ENCODE measurements at places on chromosomes 3 and 15.

DNA sequence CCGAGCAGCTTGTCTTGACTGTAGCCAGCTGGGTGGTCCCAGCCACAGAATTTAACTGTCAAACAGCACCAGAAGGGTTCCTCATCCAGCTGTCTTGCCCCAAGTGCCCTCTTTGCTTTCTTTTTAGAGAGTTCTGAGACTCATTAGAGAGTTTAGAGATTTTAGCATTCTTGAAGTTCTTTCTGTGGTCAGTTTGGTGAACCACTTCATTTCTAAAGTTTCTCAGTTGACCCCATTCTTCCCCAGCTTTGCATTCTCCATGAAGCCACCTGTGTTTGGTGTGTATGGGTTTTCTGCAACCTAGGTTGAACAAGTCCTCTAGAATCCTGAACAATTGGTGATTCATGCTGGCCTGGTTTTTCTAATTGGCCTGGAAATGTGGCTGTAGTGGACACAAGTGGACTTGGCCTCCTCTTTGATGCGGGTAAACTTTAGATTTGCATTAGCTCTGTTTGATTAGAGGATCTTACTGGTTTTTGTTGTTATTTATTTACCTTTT lies 33.7 kb downstream of the FLNB start:
- no peak for DNase-seq

DNA sequence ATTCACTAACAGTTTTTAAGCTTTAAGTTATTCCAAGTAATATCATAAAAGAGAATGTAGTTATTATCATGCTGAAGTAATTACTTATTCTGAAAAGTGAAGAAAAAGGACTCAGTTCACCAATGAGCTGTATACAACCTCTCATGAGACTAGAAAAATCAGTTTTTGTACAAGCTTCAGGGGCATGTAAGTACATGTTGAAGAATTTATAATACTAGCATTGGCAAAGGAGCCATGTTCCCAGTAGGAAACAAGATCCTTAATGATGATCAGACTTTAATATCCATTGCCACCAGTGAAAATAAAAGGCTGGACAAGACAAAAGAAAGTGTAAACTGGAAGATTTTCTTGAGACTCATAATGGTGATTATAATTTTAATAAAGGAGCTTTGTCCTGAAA lies 532.8 kb downstream of the PLOD2 start:
- no peak for DNase-seq

GRCh38 chr3:123432832-123433523 lies 15.9 kb downstream of the ADCY5 start:
- DNase-seq = no peak

GRCh38 chr3:32303399-32303747 lies 64.9 kb downstream of the CMTM8 start:
- no peak for DNase-seq

DNA sequence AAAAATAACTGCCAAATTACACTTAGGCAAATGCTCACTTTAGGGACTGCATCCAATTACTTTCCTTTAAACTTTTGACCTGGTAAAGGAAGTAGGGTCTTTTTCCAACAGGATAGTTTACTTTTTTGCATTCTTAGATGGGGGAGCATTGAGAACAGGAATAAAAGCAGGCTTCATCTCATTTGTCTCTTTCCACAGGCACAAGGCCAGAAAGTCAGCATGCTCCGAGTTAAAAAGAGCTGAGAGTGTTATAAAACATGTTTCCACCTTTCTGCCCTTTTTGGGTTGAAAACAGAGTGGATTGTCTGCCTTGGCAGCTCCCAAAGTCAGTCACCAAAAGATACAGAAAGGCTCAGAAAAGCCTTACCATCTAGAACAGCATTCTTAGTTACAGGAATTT lies 404.9 kb upstream of the ALCAM start:
- no peak for DNase-seq

Measured in effector memory CD4-positive, alpha-beta T cell (primary cell).